ENCODE measurements at places on chromosomes 7 and 10. TPM values are rescaled to one million over a fixed set of nuclear protein-coding genes. Genes with fewer than 3 reads are reported as not detected.

The PRPF18 gene
- total RNA-seq = 175 TPM

DNA sequence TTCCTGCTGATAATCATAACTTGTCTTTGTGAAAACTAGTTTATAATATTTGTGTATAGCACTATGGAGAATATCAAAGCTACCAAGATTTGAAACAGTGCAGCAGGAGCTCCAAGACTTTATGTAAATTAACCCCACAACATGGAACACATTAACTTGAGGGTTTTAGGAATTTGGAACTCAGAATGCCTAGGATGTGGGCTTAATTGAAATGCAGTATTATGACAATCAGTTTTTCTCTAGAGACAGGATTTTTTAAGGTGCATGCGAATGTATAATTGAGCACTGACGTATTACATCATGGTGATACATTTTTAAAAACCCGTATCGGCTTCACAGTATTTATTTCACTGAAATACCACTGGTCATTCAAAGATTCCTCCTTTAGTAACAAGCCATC is 313.1 kb upstream of the DGKB start:
- DNase-seq = no peak
- H3K27ac ChIP-seq = no peak overlapping the region
- H3K4me3 ChIP-seq = no peak overlapping the region
- no peaks in the 10 kb centered on the region for H3K36me3 ChIP-seq

GRCh38 chr7:82017334-82017943 is 247.6 kb upstream of the HGF start:
- H3K36me3 ChIP-seq = no peaks in the 10 kb centered on the region
- no peaks in the 10 kb centered on the region for H3K4me1 ChIP-seq
- DNase-seq = no peak
- H3K27me3 ChIP-seq = no peaks in the 10 kb centered on the region
- no peak overlapping the region for H3K4me3 ChIP-seq

GRCh38 chr7:16708980-16709379 is 44.6 kb upstream of the TSPAN13 start:
- H3K36me3 ChIP-seq = peaks cover 22% of the 10 kb centered on the region
- no peak for DNase-seq
- no peak overlapping the region for H3K4me3 ChIP-seq
- H3K27me3 ChIP-seq = no peaks in the 10 kb centered on the region
